Large intestine (tissue), 12 donors: ENCODE measurements at places on chromosomes 6 and 20. TPM values are rescaled to one million over a fixed set of nuclear protein-coding genes. Genes with fewer than 3 reads are reported as not detected.

GRCh38 chr20:25051386-25052155 is 6.4 kb downstream of the ACSS1 start:
- H3K36me3 ChIP-seq: peaks cover 47% of the 10 kb centered on the region
- H3K27ac ChIP-seq: peak overlapping the region; percentile 30
- no peak overlapping the region for H3K4me3 ChIP-seq
- H3K27me3 ChIP-seq: no peaks in the 10 kb centered on the region
- H3K4me1 ChIP-seq: peaks cover 45% of the 10 kb centered on the region

DNA sequence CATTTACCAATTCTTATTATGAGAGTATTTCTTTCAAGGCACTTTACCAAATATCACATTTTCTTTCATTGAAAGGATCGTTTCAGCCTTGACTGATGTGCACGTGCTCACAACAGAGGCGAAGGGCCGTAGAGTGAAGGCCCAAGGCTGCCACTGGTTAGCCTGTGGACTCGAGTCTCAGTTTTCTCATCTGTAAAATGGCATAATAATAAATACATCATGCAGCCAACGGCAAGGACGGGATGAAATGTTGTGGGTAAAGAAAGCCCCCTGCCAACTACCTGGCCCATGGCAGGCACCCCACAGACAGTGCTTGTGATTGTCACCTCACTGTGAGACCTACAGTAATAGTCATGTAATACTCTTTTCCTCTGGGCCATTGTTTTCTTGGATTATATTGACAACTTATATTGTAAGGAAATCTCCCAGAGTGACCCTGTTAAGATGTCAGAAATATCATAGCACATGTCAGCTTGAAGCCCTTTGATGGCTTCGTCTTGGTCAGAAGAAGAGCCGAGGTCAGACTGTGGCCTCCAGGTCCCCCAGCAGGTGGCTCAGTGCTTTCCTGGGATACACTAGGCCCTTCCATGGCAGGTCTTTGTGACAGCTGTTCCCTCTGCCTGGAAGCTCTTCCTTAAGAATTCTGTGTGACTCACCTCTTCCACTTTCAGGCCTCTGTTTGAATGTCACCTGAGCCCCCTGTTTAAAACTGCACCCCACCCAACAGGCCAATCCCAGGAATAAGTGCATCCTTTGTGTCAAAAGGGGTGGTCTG is 36.3 kb downstream of the FAM50B start:
- no peaks in the 10 kb centered on the region for H3K36me3 ChIP-seq
- DNase-seq: no peak
- no peak overlapping the region for H3K27ac ChIP-seq
- no peaks in the 10 kb centered on the region for H3K27me3 ChIP-seq
- no peak overlapping the region for H3K4me3 ChIP-seq

DNA sequence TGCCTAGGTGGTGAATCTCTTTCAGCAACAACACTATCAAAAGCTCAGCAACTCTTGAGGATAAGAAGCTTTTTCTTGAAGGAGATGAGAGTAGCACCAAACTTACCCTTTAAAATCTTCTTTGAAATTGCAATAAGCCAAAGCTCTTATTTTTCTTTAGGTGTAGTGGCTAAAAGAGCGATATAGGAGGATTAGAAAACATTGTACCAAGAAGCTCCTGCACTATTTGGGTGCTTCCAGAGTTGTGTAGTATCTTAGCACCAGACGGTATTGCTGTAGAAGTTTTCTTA is 1.2 kb downstream of the FUT9 start:
- H3K36me3 ChIP-seq: no peaks in the 10 kb centered on the region
- DNase-seq: no peak
- no peak overlapping the region for H3K27ac ChIP-seq

GRCh38 chr6:42104095-42104803 is 38.2 kb downstream of the C6orf132 start:
- peak overlapping the region; percentile 85 for H3K27ac ChIP-seq
- H3K4me1 ChIP-seq: peaks cover 77% of the 10 kb centered on the region
- peak; percentile 78 for DNase-seq
- peak overlapping the region; percentile 13 for H3K4me3 ChIP-seq
- no peaks in the 10 kb centered on the region for H3K27me3 ChIP-seq

GRCh38 chr6:169269180-169270076 is 15.8 kb upstream of the THBS2 start:
- no peaks in the 10 kb centered on the region for H3K27me3 ChIP-seq
- H3K4me1 ChIP-seq: no peaks in the 10 kb centered on the region
- H3K4me3 ChIP-seq: no peak overlapping the region
- H3K36me3 ChIP-seq: no peaks in the 10 kb centered on the region

GRCh38 chr6:108355120-108355519 is 60.3 kb downstream of the AFG1L start:
- H3K4me1 ChIP-seq: peaks cover 17% of the 10 kb centered on the region
- H3K27me3 ChIP-seq: no peaks in the 10 kb centered on the region
- no peak overlapping the region for H3K4me3 ChIP-seq
- no peak overlapping the region for H3K27ac ChIP-seq
- H3K36me3 ChIP-seq: peaks cover 3% of the 10 kb centered on the region

GRCh38 chr20:39885975-39886649 is 802.9 kb downstream of the MAFB start:
- H3K36me3 ChIP-seq: no peaks in the 10 kb centered on the region
- H3K27ac ChIP-seq: no peak overlapping the region
- no peaks in the 10 kb centered on the region for H3K4me1 ChIP-seq
- peak; percentile 45 for DNase-seq
- no peak overlapping the region for H3K4me3 ChIP-seq

- H3K27ac ChIP-seq: no peak overlapping the region
- no peak for DNase-seq
- H3K27me3 ChIP-seq: no peaks in the 10 kb centered on the region
- no peaks in the 10 kb centered on the region for H3K4me1 ChIP-seq
- no peak overlapping the region for H3K4me3 ChIP-seq
These were observed 144.7 kb downstream of the QRSL1 start for GRCh38 chr6:106773996-106774629.

DNA sequence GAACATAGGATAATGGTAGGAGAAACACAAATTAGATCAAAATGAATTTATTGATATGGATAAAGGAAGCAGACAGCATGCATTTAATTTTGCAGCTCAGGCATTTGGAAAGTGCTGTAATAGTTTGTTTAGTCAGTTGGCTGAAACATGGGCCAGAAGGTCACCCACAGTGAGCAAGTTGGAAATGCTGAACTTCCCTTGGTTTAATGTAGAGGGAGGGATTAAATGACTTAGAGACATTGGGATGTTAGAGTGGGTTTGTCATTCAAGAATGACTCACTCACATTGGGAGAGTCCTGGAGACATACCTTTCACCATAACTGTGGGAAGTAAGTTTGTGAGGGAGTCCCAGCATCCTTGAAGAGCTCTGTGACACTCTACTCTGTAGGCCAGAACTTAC is 231.5 kb upstream of the PLCB4 start:
- DNase-seq: no peak
- no peaks in the 10 kb centered on the region for H3K27me3 ChIP-seq
- H3K27ac ChIP-seq: no peak overlapping the region
- no peaks in the 10 kb centered on the region for H3K4me1 ChIP-seq
- no peak overlapping the region for H3K4me3 ChIP-seq
- H3K36me3 ChIP-seq: no peaks in the 10 kb centered on the region

- no peak overlapping the region for H3K27ac ChIP-seq
- peaks cover 12% of the 10 kb centered on the region for H3K4me1 ChIP-seq
- H3K4me3 ChIP-seq: no peak overlapping the region
- H3K27me3 ChIP-seq: no peaks in the 10 kb centered on the region
These were observed 355.4 kb downstream of the CD83 start for GRCh38 chr6:14472986-14473337.

GRCh38 chr20:62043131-62043914 is 22.4 kb downstream of the TAF4 start:
- H3K4me1 ChIP-seq: peaks cover 2% of the 10 kb centered on the region
- no peak overlapping the region for H3K27ac ChIP-seq
- no peaks in the 10 kb centered on the region for H3K36me3 ChIP-seq
- H3K27me3 ChIP-seq: no peaks in the 10 kb centered on the region

GRCh38 chr6:5942591-5942990 is 64.1 kb downstream of the NRN1 start:
- H3K4me1 ChIP-seq: no peaks in the 10 kb centered on the region
- H3K27ac ChIP-seq: no peak overlapping the region
- H3K36me3 ChIP-seq: no peaks in the 10 kb centered on the region
- no peak overlapping the region for H3K4me3 ChIP-seq

- DNase-seq: no peak
- no peaks in the 10 kb centered on the region for H3K36me3 ChIP-seq
- no peak overlapping the region for H3K4me3 ChIP-seq
- no peak overlapping the region for H3K27ac ChIP-seq
These were observed 43.6 kb upstream of the IER3 start for GRCh38 chr6:30787954-30788353.

DNA sequence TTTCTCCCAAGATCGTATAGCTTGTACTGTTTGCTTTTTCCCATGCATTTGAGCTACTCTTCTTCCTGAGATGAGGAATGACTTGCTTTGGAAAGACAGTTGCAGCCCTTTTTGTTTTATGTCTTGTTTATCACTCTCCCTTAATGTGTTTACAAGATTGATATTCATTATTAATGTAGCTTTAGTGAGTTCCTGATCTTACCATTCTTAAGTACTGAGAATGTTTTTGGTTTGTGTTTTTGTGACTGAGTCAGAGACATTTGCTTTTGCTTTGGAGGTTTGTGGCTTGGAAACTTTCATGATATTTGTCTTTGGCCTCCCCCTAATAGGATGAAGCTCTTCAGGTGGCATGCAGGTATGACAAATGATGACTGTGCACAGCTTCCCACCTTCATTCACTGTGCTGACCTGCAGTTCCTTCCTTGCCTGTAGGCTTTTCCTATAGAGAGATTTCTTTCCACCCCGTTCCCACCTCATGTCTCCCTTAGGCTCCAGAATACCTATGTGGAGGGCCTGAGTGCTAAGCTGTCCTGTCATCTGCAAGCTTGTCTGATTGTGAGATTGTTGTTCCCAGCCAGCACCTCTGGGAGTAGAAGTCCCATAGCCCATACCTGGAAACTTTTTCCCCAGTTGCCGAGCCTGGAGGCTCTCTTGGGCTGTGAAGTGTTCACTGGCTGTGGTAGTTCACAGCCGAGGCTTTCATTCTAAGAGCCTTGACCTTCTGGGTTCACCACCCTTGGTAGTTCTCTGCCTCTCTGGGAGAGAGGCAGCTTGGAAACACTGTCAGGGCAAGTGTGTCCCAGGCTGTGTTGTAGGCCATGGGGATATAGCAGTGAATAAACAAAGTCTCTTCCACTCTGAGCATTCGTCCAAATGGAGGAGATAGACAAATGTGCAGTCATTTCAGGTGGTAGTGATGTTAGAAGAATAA is 27.1 kb downstream of the CDS2 start:
- no peaks in the 10 kb centered on the region for H3K27me3 ChIP-seq
- H3K36me3 ChIP-seq: no peaks in the 10 kb centered on the region
- peaks cover 58% of the 10 kb centered on the region for H3K4me1 ChIP-seq
- H3K4me3 ChIP-seq: no peak overlapping the region
- no peak for DNase-seq

DNA sequence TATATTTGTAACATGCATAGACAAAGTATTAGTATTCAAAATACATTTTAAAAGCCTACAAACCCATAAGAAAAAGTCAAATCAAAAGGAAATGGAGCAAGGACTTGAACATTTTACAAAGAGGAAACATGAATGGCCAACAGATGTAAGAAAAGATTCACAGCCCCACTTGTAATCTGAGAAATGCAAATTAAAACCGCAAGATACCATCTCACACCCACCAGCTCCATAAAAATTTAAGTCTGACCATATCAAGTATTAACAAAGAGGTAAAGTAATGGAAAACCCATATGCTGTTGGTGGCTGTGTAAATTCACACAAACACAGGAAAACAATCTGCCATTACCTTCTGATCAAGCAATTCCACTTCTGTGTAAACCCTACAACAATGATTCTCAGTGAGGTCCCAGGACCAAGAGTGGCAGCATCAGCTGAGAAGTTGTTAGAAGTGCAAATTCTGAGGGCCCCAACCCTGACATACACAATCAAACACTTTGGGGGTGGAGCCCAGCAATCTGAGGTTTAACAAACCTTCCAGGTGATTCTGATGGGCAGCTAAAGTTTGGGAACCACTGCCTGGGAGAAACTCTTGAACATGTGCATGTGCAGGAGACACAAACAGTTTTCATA is 30.9 kb downstream of the BCL2L1 start:
- DNase-seq: no peak
- H3K27me3 ChIP-seq: no peaks in the 10 kb centered on the region
- H3K36me3 ChIP-seq: peaks cover 14% of the 10 kb centered on the region
- H3K4me1 ChIP-seq: peaks cover 24% of the 10 kb centered on the region

DNA sequence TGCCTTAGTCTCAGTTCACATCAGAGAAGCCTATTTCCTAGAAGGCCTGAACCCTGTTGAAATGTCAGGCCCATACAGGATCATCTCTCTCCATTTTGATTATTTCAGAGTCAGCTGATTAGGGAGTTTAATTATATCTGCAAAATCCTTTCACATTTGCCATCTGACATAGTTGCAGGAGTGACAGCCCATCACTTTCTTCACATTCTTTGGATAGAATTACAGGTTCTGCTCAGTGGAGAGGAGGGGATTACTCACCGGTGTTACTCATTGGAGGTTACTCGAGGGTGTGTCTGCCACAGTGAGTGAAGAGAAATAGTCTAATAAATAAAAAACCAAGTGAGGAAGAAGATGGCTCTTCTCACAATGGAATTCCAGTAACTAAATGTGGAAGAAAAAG is 216.8 kb downstream of the TMEM242 start:
- peaks cover 33% of the 10 kb centered on the region for H3K4me1 ChIP-seq
- H3K27ac ChIP-seq: no peak overlapping the region
- no peaks in the 10 kb centered on the region for H3K36me3 ChIP-seq
- no peak overlapping the region for H3K4me3 ChIP-seq
- H3K27me3 ChIP-seq: no peaks in the 10 kb centered on the region
- no peak for DNase-seq

DNA sequence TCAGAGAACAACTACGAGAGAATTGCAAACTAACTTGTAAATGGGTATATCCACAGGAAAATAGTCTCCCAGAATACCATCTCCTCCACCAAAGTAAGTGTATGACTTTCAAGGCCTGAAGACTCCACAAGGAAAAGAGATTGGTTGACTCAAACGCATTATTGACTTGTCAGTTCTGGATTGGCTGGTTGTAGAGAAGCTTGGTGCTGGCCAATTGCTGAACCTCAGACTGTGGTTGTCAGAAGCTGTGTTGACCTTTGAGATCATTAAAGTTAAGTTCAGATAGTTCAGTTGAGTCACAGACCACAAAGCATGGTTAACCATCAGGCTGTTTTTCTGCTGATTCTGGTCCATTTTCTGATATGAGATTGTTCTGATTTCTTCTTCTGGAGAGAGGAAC is 388.3 kb downstream of the BMP2 start:
- H3K4me3 ChIP-seq: no peak overlapping the region
- H3K27me3 ChIP-seq: no peaks in the 10 kb centered on the region
- peak; percentile 8 for DNase-seq
- no peaks in the 10 kb centered on the region for H3K36me3 ChIP-seq
- no peak overlapping the region for H3K27ac ChIP-seq

Gene CSNK2B
- polyA plus RNA-seq: 196 TPM

Gene TRIM31
- polyA plus RNA-seq: 5.7 TPM

Gene OOEP
- polyA plus RNA-seq: 0.43 TPM

Gene TPD52L1
- polyA plus RNA-seq: 53.4 TPM

Gene LAMA2
- 5.4 TPM for polyA plus RNA-seq
